ENCODE measurements at places on chromosomes 3 and 15.

GRCh38 chr15:34610354-34610753, 26.9 kb upstream of the GOLGA8B start:
- DNase-seq = no peak

- no peak for DNase-seq
Observed at GRCh38 chr15:39680868-39681267, 100.0 kb downstream of the THBS1 start.

- no peak for DNase-seq
Observed at GRCh38 chr15:32889214-32889613, 171.4 kb downstream of the GREM1 start.

GRCh38 chr3:194861375-194861774, 175.7 kb downstream of the FAM43A start:
- no peak for DNase-seq

DNA sequence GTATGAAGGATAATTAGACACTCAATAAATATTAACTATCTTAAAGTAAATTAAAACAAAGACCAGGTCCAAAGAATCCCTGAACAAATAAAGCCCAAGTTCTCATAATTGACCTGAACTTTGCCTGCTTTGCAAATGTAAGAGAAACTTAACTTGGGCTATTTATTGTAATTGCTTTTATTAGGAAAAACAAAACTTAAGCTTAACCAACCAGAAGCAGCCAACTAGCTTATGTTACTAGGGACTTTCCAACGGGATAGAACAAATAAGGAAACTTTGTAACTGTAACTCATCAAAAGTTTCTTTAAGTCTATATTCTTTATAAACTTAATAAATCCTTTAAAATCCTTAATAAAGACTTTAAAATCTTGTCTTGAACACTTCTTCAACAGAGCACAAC, 48.4 kb downstream of the C3orf38 start:
- no peak for DNase-seq

- no peak for DNase-seq
Observed at GRCh38 chr15:63089260-63090043, 32.2 kb upstream of the LACTB start.

GRCh38 chr3:14435175-14436014, 33.0 kb downstream of the SLC6A6 start:
- no peak for DNase-seq

DNA sequence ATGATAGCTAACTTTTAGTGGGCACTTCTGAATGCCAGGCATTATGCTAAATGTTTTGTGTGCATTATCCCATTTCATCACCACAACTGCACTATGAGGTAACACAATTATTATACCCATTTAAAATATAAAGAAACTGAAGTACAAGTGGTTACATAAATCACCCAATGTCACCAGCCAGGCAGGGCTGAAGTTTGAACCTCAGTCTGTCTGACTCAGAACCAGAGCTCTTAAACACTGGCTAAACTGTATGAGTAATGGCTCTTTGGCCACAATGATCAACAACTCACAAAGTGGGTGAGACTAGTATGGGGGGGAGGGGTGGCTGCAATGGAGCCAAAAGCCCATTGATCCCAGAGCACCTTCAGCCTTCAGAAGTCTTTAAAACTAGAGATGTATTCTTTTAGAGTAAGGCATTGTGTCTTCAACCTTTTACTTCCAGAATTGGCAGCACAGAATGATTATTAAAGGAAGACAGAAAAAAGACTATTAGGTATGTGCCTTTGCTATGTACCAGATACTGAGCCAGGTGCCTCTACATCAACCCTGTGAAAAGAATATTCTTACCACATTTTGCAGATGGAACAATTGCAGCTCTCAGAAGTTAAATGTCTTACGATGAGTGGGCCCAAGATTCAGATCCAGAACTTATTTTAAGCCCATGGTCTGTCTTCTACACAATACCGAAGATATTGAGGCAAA, 166.9 kb downstream of the UACA start:
- DNase-seq = no peak

- DNase-seq = no peak
Observed at GRCh38 chr3:39707314-39707909, 102.0 kb upstream of the MYRIP start.

DNA sequence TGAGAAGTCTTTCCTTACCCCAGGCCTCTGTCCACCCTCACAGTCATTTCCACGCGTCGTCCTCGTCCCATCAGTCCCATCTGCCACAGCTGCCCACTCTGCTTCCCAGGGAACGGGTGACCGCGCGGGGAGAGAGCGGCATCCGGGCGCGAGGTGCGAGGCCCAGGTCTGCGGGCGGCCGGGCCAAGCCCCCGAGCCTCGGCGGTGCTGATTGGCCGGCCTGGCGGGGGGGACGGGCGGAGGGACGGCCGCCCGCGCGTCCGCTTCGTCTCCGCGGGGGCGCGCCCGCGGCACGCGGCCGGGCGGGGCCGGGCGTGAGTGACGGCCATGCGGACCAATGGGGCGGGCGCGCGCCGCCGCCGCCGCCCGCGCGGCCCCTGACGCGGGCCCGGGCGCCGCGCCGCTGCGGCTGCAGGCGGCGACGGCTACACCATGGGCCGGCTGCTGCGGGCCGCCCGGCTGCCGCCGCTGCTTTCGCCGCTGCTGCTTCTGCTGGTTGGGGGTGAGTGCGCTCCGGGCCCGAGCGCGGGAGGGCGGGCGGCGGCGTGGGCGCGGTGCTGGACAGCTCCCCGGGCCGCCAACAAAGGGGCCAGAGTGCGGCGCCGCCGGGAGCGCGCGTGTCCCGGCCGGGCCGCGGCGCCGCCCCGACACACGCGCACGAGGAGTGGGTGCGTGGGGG, at the start of gene PODXL2:
PODXL2 (plus strand) TSS at position 398 of the 679 bp plus-strand sequence; CDS start at position 433, 35 bp downstream.
- no peak for DNase-seq

GRCh38 chr3:193872265-193872753, 263.6 kb upstream of the HES1 start:
- DNase-seq = no peak

- DNase-seq = no peak
Observed at GRCh38 chr3:25420885-25421284, 7.2 kb upstream of the RARB start.

DNA sequence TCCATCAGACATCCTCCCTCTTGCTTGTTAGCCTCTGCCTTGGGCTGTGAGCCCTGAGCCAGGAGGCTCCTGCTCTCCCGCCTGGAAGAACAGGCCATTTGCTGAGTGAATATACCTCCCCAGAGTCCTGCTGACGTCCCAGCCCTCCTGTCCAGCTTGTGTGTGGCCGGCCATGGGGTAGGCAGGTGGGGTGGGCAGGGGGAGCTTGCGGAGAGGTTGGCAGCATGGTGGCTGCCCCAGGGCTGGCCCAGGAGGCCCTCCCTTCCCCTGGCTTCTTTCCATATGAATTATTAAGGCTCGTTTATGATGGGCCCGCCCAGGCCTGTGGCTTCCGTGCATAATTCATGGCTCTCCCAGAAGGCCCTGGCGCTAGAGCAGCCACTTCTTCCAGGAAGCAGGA, 18.7 kb downstream of the CACNA2D2 start:
- no peak for DNase-seq

DNA sequence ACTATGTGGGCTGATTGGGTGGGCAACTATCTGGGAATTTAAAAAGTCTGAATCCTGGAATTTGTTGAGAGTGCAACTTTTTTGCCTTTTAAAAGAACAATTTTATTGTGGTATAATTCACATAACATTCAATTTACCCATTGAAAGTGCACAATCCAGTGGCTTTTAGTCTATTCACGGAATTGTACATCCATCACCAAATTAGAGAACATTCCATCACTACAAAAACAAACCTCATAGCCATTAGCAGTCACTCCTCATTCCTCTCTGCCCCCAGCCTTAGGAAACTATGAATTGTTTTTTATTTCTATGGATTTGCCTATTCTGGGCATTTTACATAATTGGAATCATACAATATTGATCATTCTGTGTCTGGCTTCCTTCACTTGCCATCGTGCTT, 101.8 kb upstream of the ALDH1A3 start:
- no peak for DNase-seq

DNA sequence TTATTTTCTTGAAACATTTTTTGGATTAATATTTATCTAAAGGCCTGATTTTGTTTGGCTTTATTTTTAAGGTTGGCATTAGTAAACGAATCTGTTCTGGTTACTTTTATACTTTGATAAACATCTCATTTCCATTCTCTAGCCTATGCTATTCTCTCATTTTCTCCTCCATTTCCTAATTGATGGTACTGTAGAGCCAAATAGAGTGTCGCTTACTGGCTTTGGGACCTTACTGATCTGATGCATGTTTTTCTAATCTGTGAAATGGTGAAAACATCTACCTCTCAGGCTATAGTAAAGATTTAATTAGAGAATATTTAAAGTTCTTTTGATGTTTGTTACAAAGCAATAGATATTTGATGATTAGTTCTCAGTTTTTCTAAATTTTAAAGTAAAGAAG, 1.6 kb downstream of the LNP1 start:
- peak; percentile 29 for DNase-seq

DNA sequence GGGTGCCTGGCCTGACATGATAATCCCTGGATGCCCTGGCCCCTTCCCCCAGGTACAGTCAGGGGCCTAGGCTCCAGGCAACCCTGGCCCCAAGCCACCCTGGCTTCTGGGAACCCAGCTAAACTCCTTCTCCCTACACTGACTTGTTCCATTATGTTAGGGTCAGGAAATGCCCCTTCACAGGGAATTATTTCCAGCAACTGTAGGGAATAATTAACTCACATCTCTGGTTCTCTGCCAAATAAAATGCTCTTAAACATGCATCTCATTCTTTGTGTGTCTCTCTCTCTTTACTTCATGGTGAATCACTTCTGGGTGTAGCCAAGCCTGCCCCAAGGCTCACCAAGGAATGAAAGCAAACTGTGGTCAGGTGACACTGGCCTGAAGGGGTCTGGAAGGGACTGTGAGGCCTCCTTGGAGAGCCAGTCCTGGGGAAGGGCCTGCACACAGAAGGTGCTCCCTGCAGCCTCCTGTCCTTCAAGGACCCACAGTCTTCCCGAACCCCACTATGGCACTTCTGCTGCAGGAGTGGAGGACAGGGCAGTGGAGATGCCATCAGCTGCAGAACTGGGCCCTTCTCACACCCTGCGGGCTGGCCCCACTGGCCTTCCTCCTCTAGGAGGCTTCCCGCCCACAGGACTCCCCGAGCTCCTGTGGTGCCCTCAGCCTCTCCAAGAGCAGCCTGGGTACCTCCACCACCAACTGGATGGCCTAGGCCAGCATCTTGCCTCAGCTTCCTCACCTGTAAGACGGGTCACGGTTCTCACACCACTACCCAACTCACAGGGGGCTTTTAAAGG, 17.6 kb downstream of the TKT start:
- no peak for DNase-seq

DNA sequence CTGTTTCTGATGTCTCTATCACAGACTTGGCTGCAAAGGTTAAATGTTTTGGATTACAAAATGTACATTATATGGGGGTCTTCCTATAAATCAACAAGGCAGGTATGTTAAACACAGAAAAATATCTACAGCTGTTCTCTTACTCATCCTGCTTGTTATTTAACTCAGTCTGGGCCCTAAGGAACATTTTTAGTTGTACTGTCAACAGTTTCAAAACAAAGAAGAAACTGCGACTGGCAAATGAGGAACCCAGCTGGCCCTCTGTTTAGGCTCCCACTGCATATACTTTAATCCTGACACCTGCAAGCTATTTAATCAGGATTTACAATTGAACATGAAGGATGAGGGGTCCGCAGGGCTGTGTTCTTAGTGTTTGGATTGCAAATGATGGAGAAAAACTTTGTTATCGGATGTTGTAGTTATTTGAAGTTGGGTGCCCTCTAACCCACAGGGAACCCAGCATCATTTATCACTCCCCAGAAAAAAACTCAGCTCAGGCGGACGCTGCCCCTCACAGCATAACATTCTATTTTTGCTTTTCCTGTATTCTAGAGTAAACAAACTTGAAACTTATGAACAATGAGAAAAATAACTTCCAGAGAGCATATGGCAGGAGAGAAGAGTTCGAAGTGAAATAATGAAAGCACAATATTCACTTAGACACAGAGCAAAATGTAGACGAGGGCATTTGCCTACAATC, 91.2 kb downstream of the POLR2M start:
- DNase-seq = no peak

GRCh38 chr3:192409201-192409837, 318.0 kb downstream of the FGF12 start:
- DNase-seq = no peak

- DNase-seq = peak; percentile 45
Observed at GRCh38 chr3:175274474-175275218, 415.5 kb downstream of the NAALADL2 start.

- no peak for DNase-seq
Observed at GRCh38 chr3:149018247-149018646, 26.9 kb downstream of the GYG1 start.

DNA sequence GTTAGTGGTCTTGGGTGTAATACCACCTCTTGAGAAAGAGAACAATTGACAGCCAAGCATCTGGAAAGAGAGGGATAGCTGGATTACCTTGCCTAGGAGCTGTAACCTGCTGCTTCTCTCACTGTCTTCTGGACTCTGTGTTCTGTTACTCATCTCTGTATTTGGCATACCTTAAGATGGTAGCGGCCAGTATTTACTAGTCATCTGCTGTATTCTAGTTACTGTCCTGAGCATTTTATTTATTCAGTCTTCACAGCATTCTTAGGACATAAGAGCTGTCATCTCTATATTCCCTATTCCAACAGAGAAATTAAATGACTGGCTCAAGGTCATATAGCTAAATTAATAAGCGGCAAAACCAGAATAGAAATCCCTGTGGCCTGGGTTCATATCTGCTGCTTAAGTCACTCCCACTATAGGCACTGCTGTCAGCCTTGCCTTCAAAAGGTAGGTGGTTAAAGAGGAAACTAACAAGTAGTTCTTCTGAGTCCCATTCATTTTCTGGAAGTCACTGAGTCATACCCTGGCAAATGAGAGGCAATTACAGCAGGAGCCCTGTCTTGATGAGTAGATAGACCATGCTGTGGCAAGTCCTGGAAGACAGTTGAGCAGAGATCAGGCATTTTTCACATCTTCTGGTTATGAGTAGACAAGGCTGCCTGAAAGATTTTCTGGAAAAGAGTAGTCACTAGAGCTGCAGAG, 68.2 kb downstream of the RAB7A start:
- no peak for DNase-seq

DNA sequence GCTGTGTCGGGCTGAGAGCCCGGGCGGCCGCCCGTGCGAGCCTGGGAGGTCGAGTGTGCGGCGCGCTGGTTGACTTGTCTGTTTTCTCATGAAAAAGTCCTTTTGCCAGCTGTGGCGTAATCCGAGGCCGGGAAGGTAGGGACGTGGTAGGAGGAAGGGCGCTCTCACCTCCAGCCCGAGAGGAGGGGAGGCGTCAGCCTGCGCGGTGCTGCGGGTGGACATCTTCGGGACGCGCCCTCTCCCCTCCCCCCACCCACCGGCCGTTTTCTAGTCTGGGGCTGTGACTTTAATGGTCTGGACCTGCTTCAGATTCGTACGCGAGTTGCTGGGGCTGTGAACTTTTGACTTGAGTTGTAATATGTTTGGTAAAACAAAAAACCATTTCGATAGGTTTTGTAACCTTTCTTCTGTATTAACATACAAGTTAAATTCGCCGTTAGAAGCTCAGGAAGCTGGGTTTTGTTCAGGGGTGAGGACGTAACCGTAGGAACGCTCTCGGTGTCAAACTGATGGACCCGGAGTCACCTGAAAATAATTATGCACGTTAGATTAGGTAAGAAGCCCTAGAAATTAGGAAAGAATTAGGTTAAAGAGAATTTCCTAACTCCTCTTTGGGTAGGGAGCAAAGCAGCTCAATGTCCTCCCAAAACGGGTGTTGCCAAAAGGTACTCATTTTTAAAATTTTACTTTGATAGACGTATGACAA, 762 bp downstream of the NCK1 start:
- DNase-seq = no peak

- no peak for DNase-seq
Observed at GRCh38 chr3:11307830-11308432, 35.7 kb downstream of the ATG7 start.

- DNase-seq = no peak
Observed at GRCh38 chr3:125602752-125603649, 7.7 kb upstream of the OSBPL11 start.
